ENCODE measurements at places on chromosomes 2 and 18.

- no peak for DNase-seq
These were observed 53.1 kb downstream of the PRELID3A start for GRCh38 chr18:12460874-12461273.

GRCh38 chr2:27214941-27215340, 2.2 kb upstream of the CAD start:
- DNase-seq = no peak

- no peak for DNase-seq
These were observed 594.9 kb upstream of the ID2 start for GRCh38 chr2:8086796-8087479.

GRCh38 chr2:144547494-144547893, 27.6 kb upstream of the ZEB2 start:
- DNase-seq = no peak

DNA sequence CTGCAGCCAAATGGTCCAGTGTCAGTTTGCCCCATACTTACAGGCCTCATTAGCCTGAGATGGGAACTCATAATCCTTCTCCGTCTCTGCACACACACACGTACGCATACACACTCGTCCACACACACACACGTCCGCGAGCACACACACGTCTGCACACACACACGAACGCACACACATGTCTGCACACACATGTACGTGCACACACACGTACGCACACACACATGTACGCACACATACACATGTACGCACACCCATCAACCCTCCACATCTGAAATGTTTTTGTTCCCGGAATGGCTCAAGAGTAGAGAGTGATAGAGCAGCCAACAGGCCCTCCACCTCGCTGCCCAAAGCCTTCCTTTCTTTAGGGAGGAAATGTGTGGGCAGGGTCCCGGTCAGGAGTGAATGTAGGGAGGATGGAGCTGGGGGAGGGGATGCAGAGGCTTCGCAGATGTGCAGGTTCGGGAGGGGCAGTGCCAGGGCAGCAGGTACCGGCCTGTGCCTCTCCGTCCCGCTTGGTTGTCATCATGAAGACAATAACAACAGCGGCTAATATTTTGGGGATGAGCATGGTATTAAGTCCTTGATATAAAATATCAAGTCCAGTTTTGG, 52.7 kb downstream of the PTGR3 start:
- no peak for DNase-seq

DNA sequence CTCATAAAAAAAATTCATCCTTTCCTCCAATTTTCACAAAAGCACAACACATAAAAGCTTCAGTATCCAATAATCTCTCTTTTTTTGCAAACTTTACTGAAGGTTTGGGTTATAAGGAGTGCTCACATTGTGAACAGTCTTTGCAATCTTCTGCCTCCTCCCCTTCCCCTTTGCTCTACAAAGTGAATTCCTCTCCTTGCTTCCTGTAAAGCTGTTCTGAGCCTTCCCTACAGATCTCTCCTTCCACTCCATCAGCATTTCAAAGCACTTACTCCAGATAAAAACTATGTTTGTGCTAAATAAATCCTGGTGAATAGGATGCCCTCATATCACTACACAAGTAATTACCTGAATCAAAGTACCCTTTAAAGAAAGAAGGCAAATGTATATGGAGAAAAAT, 4.6 kb upstream of the PDK1 start:
- no peak for DNase-seq

GRCh38 chr2:136134126-136134525, 16.2 kb upstream of the CXCR4 start:
- no peak for DNase-seq
